ENCODE measurements at places on chromosomes 16 and 17. TPM values are rescaled to one million over a fixed set of nuclear protein-coding genes. Genes with fewer than 3 reads are reported as not detected.

Gene NOD2
- 4.2 TPM for total RNA-seq

Gene SNAI3
- 7.0 TPM for total RNA-seq

Gene KCTD2
- 25.3 TPM for total RNA-seq

Gene PRSS27
- total RNA-seq, result 0.81 TPM

Gene MIF4GD
- total RNA-seq, result 25.7 TPM

Gene SP2
- 16.9 TPM for total RNA-seq

GRCh38 chr16:10362077-10362863 lies 23.6 kb upstream of the ATF7IP2 start:
- no peak overlapping the region for H3K4me3 ChIP-seq
- H3K27me3 ChIP-seq, result no peaks in the 10 kb centered on the region
- no peak overlapping the region for H3K27ac ChIP-seq
- no peaks in the 10 kb centered on the region for H3K4me1 ChIP-seq

GRCh38 chr16:28298511-28298878 lies 6.2 kb downstream of the SBK1 start:
- no peak overlapping the region for H3K4me3 ChIP-seq
- H3K36me3 ChIP-seq, result no peaks in the 10 kb centered on the region
- no peak overlapping the region for H3K27ac ChIP-seq
- DNase-seq, result no peak

DNA sequence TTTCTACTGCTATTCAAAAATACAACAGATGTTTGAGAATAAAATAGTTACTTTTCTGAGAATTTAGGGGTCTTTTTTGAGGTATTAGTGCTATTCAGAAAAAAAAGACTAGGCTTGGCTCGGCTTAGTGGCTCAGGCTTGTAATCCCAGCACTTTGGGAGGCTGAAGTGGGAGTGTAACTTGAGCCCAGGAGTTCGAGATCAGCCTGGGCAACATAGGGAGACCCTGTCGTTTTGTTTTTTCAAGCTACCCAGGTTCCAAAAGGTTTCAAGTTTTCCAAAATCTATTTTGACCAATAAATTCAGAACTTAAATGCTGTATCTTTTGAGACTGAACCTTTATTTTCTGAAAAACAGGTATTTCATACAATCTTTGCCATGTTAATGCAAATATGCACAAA lies 3.2 kb upstream of the ARL6IP1 start:
- peak overlapping the region; percentile 58 for H3K27ac ChIP-seq
- H3K4me3 ChIP-seq, result no peak overlapping the region
- DNase-seq, result no peak
- H3K36me3 ChIP-seq, result peaks cover 29% of the 10 kb centered on the region
- peaks cover 29% of the 10 kb centered on the region for H3K4me1 ChIP-seq

GRCh38 chr16:66127459-66128370 lies 238.8 kb upstream of the CDH5 start:
- H3K4me3 ChIP-seq, result no peak overlapping the region
- H3K4me1 ChIP-seq, result peaks cover 4% of the 10 kb centered on the region
- H3K27ac ChIP-seq, result peak overlapping the region; percentile 52
- no peaks in the 10 kb centered on the region for H3K36me3 ChIP-seq
- no peak for DNase-seq

DNA sequence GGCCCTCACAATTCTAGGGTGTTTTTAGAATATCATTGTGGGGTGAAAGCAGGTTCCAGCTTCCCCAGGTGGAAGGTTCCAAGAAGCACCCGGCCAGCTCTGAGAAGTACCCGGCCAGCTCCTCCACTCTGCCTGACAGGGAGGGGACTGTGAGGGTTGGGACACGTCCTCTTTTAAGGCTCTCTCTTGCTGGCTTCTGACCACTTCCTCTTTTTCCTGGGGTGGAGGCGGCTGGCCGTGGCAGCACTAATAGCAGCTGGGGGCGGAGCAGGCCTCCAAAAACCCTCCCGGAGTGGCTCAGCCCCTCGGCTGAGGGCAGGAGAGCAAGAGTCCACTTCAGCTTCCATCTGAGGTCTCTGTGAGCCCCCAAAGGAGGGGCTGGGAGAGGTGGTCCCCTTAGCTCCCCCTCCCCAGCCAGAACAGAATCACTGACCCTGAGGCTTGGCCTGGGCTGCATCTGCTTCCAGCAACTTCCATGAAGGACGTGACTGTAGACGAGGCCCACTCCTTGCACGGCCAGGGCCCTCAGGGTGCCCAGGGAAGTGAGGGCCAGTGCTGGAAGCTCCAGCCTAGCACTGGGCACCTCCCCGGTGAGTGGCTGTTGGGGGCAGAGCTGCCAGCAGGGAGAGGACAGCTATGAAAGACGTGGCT lies 26.7 kb upstream of the PLCG2 start:
- DNase-seq, result peak; percentile 84
- H3K36me3 ChIP-seq, result no peaks in the 10 kb centered on the region
- H3K27ac ChIP-seq, result peak overlapping the region; percentile 66
- peaks cover 7% of the 10 kb centered on the region for H3K4me1 ChIP-seq
- no peaks in the 10 kb centered on the region for H3K27me3 ChIP-seq

- H3K27ac ChIP-seq, result peak overlapping the region; percentile 95
- H3K4me1 ChIP-seq, result peaks cover 7% of the 10 kb centered on the region
- H3K4me3 ChIP-seq, result peak overlapping the region; percentile 91
- H3K36me3 ChIP-seq, result peaks cover 37% of the 10 kb centered on the region
- DNase-seq, result no peak
Observed at GRCh38 chr17:51164911-51165679, 1.1 kb upstream of the NME2 start.
